ENCODE measurements at places on chromosomes 4 and X. TPM values are rescaled to one million over a fixed set of nuclear protein-coding genes. Genes with fewer than 3 reads are reported as not detected.

Gene UTP14A
- total RNA-seq, result 17.9 TPM

Gene SCRG1
- 0.25 TPM for total RNA-seq

Gene CCDC160
- total RNA-seq, result not detected

Gene MYL5
- 6.1 TPM for total RNA-seq

Gene SORCS2
- 3.0 TPM for total RNA-seq

Gene MANBA
- total RNA-seq, result 31.8 TPM

Gene BEND2
- total RNA-seq, result not detected

Gene NIPAL1
- not detected for total RNA-seq

Gene IL3RA
- 2.8 TPM for total RNA-seq

Gene SLITRK4
- 2.2 TPM for total RNA-seq

Gene TMEM255A
- not detected for total RNA-seq

Gene MAGED2
- total RNA-seq, result 283 TPM

Gene SPARCL1
- total RNA-seq, result 208 TPM

Gene LRP2BP
- 0.37 TPM for total RNA-seq

Gene ZIC3
- total RNA-seq, result not detected

Gene CXorf49
- not detected for total RNA-seq

Gene MAGEB17
- total RNA-seq, result not detected

Gene XPNPEP2
- total RNA-seq, result 86.4 TPM

Gene VCX2
- not detected for total RNA-seq

Gene XAGE1B
- not detected for total RNA-seq

Gene IL15
- total RNA-seq, result 1.8 TPM

Gene PNMA6F
- not detected for total RNA-seq

Gene RTL3
- not detected for total RNA-seq

Gene PPM1K
- total RNA-seq, result 16.2 TPM

Gene MXRA5
- total RNA-seq, result 2.6 TPM

Gene ACOX3
- total RNA-seq, result 28.8 TPM

Gene MUC7
- not detected for total RNA-seq

Gene TCEAL3
- 36.9 TPM for total RNA-seq

Gene GLRA3
- not detected for total RNA-seq

Gene DIPK2B
- total RNA-seq, result 2.6 TPM
